HS-5 (cell line): ENCODE measurements at places on chromosomes 1 and 21.

DNA sequence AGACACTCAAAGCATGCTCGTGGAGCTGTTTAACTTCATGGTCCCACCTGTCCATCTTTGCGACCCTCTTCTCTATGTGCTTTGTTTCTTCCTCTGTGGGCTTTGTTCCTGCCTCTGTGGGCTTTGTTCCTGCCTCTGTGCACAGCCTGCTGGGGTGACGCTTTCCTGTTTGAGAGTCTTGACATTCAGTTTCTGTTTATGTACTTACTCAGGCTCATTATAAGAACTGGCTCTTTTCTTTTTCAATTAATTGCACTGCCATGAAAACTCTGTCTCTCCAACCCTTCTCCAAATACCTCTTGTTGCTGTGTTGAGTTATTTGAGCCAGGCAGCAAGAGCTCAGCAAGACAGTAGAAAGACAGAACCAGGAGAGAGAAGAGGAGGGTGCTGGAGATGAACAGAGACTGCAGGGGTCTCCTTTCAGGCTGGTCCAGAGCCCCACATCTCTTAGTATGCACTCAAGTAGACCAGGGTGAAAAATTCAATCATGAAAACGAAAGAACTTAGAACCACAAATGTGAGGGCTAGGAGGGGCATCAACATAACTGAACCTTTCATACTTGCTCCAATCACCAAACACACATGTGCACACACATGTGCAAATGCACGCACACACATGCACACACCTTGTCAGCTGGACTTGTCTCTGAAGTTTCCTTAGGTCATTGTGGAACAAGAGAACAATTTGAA, 88.3 kb upstream of the SGIP1 start:
- no peak for DNase-seq

- DNase-seq: no peak
Measured at GRCh38 chr1:94953746-94954145, 26.8 kb upstream of the CNN3 start.

- no peak for DNase-seq
Measured at GRCh38 chr1:185838111-185838510, 103.9 kb downstream of the HMCN1 start.

GRCh38 chr1:151156515-151156819, at the start of gene TNFAIP8L2:
Gene TNFAIP8L2, plus strand, starts transcription at chr1:151156649. Its CDS starts 2,049 bp downstream, at chr1:151158698.
- no peak for DNase-seq

GRCh38 chr1:23101101-23101827, 67.4 kb downstream of the LUZP1 start:
- DNase-seq: peak; percentile 47

DNA sequence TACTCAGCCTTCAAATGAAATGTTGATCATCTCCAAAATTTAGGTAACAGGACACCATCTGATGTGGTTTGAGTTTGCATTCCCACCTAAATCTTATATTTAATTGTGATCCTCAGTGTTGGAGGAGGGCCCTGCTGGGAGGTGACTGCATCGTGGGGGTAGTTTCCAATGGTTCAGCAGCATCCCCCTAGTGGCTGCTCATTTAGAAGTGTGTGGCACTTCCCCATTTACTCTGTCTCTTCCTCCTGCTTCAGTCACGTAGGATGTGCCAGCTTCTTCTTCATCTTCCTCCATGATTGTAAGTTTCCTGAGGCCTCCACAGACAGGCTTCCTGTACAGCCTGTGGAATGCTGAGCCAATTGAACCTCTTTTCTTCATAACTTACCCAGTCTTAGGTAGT, 731.2 kb downstream of the USP25 start:
- DNase-seq: no peak

GRCh38 chr21:33380483-33380998, 22.7 kb upstream of the IFNGR2 start:
- DNase-seq: peak; percentile 89

- DNase-seq: peak; percentile 34
Measured at GRCh38 chr1:150366416-150367296, 2.7 kb downstream of the RPRD2 start.

DNA sequence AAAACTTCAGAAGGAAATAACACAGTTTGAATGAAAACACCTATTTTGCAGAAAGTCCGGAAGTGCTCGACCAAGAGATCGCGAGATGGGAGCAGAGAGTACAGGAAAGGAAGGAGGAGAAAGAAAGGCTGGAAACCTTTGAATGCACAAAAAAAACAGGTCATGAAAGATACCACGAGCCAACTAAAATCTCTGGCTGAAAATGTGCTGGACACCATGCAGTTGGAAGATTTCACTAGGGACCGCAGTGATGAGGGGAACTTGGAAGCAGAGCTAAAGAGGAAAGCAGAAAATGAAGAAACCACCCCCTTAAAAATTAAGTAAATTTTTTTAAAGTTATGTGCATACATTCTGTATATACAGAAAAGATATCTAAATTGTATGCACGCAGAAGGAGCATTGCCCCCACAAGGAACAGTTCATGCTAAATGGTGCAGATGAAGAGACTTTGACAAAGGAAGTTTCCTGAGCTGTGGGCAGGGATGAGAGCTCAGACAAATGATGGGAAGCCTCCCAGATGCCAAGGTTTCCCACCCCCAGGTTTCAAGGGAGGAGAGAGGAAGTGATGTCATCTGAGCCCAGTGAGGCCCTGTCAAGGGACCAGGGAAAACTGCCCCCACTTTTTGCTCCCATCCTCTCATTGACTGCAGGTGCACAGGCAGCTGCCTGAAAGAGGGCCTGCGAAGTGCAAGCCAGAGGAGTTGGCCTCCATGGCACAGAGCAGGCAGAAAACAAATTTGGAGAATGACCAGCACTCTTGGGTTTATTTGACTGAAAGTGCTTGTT, 52.5 kb downstream of the ETS2 start:
- DNase-seq: no peak

DNA sequence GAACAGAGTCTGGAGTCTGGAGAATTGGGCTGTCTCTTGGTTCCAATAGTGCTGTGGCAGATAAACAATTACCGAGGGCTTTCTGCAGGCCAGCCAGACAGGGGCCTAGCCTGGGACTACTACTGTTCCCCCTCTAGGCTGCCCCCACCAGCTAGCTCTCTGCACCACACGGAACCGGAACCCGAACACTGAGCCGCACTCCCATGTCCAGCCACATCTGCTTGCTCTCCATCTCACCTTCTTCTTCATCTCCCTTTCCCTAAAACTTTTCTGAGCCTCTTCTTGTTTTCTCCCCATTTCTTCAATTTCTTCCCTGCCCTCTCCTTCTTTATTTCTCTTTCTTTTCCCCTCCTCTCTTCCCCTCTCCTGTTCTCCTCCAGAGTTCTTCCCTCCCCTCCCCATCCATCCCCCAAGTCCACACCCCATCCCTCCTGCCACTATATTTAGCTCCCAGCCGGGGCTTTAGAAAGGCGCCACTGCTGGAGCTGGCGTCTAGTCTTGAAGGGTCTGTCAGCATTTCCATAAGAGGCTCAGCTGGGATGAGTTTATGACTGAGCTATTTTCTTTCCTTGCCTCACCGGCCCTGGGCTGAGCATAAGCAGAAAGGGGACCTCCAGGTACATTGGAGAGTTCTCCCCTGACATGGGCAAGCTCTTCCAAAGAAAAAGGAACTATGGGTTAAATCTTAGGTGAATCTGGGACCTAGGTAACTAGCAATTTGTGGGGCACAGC, 25.7 kb upstream of the ATP2B4 start:
- DNase-seq: no peak

DNA sequence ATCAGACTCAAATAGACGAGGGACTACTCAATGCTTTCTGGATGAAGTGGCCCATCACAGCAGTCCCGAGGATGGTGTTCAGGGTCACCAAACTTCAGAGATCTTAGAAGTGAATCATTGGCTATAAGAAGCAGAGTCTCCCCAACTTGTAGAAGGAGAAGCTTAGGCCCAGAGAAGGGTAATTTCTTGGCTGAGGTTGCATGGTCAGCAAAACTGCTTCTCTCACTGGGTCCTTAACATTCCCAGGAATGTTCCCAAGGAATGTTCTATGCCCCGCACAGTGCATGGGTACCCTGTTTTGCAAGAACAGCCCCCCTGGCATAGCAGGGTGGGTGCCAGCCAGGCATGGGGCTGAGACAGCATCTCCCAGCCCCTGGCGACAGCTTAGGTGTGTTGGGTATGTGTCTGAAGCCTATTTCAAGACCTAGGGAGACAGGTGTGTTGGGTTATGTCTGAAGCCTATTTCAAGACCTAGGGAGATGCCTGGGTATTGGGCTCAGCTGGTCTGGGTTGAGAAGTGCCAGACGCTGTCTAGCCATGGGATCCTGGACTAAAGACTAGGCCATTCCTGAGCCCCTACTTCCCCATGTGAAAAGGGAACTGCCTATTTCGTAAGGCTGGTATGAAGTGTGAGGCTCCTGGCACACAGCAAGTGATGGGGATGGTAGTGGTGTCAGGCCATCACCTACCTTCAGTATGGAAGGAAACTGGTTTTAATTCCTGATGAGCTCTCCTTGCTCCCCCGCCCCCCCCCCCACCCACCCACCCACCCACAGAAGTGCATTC, 26.1 kb downstream of the PADI6 start:
- no peak for DNase-seq

DNA sequence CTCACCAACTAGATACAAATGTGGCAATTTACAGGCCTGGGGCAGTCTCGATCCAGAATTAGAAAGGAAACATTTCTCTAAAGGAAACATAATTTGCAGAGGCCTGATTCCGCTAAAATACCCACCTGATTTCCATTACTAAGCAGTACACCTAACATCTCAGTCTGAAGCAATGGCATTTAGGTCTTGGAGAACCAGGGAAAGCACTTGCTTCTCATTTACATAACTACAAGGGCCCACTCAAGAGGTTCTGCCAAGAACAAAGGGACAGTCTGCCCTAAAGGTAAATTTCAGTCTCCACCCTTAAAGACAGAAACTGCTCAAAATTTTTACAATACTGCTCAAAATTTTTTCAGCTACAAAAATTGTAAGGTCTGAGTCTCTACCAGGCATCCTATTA, 123.7 kb upstream of the GJB5 start:
- DNase-seq: no peak

- DNase-seq: no peak
Measured at GRCh38 chr1:194515916-194516315, 1329.5 kb upstream of the B3GALT2 start.

GRCh38 chr1:39680751-39681150, 8.8 kb upstream of the NT5C1A start:
- no peak for DNase-seq

DNA sequence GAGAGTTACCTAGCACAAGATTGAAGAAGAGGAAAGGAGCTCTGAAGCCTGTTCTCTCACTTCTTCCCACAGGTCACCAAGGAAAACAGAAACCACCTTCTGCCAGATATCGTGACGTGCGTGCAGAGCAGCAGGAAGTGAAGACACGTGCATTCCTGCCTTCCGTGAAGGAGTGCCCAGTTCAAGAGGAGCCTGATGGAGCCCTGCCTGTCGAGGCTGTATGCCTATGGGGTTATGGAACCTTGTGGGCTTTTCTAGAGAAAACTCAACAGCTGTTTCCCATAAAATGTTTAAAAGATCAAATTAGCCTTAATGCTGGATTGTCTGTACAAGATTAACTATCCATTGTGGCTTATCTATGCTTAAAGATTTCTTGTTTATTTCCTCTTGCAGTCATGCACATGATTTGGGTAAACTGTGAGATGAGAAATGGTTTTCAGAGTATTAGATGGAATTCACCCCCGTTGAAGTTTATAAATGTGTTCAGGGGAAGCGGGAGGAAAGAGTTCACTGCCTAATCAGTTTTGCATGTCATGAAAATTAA, 27.8 kb downstream of the NTPCR start:
- DNase-seq: no peak

DNA sequence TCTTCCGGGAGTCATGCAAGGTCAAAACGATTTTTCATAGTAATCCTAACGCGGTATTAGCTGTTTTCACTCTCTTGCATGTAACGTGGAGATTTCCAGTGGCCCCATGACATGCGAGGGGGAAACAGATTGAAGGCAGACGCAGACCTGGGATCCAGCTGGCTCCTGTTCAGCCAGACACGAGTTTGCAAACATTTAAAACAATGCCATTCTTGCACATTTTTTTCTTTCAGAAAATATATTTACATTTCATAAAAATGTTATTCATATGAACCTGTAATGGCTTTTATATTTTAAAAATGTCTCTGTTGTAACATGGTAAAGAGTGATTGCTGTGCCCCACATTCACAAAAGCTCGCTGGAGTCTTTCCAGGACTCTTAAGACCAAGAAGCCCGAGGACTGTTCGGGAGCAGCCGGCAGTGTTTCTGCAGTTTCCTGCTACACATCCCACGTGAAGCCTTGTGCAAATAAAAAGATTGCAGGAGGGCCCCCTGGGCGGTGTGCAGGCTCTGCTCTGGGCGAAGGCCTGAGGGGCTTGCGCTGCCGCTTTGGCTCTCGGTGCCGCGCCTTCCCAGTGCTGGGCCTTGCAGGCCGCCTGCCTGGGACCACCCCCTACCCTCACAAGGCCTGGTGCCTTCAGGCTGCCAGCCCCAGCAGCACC, 184.9 kb downstream of the DYRK1A start:
- DNase-seq: no peak

GRCh38 chr1:148166558-148167492, 14.7 kb upstream of the NBPF11 start:
- DNase-seq: no peak

DNA sequence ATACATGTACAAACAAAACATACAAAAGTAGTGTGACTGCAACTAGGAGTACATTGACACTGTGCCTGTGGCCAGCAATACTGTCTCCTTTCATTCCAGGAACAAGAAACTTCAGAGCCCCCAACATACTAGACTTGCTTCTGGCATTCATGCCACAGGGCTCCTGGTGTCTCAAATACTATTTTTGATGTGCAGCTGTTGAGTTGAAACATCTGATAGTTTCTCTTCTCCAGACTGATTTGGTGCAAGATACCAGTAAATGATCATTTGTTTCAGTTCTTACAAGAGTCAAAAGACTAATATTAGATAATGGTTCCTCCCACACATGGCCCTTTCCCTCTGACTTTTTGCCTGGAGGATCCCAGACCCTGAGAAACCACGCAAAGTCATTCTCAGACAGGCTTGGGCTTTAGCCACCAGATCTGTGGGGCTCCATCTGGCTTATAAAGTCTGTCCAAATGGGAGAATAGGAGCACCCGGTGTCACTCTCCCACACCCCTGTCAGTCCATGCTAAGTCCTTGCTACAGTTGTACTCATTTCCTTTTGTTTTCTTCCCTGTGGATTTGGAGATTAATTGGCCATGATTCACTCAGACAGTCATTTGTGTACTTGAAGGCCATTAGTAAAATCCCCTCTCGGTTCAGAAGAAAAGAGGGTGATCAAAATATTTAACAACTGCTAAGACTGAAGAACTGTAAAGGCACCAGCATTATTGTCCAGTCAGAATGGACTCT, 163.5 kb upstream of the RUNX1 start:
- no peak for DNase-seq

DNA sequence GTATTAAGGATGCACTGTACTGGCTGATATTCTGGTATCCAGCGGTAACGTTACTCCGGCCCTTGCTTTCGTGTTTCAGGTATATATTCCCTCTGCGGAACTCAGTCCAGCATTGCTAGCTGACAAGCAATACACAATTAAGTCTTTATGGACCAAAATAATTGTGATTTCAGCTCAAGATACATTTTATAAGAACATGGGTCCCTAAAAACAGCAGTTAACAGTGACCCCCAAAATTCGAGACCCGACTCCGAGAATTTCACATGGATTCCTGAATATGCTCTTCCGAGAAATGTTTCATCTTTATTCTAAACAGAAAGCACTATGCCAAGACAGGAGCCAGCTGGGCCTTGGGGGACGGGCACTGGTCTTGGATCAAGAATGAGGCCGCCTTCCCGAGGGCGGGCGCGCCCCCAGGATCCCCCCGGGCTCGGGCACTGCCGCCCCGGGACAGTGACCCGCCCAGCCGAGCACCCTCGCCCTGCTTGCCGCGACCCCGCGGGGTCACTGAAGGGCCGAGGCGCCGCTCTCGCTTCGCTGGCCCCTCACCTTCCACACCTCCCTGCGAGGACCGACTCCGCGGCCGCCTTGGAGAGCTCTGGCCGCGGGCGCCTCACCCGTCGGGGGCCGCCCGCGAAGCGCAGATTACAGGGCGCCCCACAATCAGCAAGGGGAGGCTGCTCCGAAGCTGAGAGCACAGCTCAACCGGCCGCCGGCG, 610 bp downstream of the SCYL3 start:
- no peak for DNase-seq
